RCC 7860 (cell line): ENCODE measurements at places on chromosomes 5 and 9.

DNA sequence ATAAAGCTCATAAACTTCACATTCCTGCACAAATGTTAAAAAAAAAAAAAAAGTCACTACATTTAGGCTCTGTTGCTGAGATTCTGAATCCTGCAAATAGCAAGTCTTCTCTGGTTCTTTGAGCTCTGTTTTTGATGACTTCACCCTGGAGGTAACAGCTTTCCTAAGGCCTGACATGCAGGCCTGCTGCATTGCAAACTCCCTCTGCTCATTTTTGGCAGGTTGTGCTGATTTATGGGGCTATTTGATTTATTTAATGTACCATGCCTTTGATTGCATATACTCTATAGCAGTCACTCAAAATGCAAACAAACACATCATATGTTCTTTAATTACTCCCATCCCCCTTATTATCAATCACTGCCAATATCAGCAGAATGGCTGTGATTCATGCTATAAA is 416.1 kb upstream of the IZUMO3 start:
- no peak for DNase-seq

DNA sequence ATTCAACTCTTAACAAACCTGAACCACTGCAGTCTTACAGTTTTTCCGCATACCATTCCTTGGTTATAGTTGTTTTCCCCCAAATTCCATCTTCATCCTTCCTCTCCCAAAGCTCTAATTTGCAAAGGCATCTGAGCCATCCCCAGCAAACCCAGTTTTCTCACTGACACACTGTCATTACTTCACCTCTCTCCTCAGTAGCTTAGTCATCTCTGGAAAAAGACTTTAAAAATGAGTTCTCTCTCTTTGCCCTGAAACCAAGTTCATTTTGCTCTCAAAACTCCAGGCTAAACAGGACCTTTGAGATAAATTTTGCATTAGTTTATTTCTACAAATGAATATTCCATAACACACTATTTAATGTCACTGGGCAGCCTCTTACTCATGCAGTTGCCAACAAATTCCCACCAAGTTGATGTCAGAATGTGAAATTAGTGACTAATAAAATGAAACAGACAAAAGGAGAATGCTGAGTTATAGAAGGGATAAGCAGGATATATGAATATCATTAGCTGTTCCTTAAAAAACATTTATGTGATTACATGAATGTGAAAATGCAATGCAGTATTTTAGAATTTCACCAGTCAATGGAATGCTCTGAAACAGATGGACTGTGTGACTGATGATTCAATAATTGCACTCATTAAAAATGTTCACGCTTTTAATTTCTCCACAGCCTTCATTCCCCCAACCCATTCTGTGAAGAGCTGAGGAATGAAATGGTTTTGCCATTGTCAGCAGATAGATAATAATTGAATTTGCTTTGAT is 107.4 kb upstream of the DMAC1 start:
- DNase-seq = no peak

DNA sequence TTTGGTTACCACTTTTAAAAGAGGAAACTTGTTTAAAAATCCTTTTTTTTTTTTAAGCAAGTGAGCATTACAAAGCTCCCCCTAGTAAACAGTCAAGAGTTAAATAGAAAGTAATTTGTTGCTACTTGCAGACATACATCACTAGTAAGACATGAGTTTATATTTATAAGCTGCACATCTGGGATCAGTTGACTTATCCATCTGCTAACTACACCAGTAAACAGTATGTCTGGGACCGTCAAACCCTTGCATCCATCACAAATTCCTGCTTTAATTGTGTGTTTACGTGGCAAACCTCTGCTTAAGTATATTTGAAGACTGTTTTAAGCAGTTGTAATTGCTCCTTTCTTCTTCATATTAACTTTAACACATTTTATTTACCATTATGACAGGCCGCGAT is 146.8 kb downstream of the EBF1 start:
- no peak for DNase-seq

DNA sequence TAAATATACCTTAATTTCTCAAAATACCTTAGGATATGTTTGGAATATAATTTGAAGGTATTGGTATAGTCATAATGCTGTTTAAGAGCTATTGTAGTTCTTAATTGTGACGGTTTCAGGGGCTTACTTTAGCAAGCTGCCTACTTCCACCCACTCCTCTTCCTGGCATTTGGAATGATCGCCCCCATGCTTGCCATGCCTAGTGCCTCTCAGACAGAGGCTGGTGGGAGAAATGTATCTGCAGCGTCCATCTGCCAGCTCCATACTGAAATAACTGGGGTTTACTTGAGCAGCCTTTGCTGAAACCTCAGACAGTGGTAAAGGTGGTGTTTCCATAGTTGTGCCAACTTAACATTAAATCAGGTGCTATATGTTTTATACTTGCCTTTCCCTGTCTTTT is 52.2 kb downstream of the GABRG2 start:
- no peak for DNase-seq

DNA sequence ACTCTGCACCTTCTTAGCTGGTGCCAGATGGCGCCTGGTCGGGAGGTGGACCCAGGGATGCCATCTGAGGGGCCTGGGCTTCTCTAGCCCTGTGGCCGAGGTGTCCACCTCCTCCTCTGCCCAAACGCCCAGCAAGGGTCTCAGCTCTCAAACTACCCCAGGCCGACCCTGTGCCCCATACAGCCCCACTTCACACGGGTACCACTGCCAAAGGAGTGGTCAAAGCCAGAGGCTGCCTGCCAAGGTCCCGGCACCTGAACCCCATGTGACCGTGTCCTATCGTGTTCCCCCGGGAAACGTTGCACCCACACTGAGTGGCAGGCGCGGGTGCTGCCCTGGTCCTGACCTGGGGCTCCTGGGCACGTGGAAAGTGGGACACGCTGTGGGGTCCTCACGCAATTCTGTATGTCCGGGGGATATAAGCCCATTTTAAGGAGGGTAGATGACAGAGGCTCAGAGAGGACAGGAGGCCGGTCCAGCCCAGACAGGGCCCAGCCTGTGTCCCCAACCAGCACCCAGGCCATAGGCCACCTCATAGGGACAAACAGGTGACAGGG is 1.9 kb downstream of the ENTPD8 start:
- no peak for DNase-seq

GRCh38 chr5:142758796-142759145 is 11.4 kb upstream of the ARHGAP26 start:
- DNase-seq = no peak

GRCh38 chr5:67976891-67977601 is 238.5 kb upstream of the PIK3R1 start:
- DNase-seq = no peak

GRCh38 chr9:94663140-94663539 is 23.8 kb upstream of the FBP1 start:
- no peak for DNase-seq

GRCh38 chr5:176774216-176775171 is 35.9 kb upstream of the UNC5A start:
- no peak for DNase-seq
